ENCODE measurements at places on chromosomes 6 and 20. TPM values are rescaled to one million over a fixed set of nuclear protein-coding genes. Genes with fewer than 3 reads are reported as not detected.
A peak's percentile ranks its signal among the peaks of the same experiment; 100 is the strongest.

- DNase-seq: no peak
Observed at GRCh38 chr6:40871424-40871823, 167.6 kb downstream of the UNC5CL start.

DNA sequence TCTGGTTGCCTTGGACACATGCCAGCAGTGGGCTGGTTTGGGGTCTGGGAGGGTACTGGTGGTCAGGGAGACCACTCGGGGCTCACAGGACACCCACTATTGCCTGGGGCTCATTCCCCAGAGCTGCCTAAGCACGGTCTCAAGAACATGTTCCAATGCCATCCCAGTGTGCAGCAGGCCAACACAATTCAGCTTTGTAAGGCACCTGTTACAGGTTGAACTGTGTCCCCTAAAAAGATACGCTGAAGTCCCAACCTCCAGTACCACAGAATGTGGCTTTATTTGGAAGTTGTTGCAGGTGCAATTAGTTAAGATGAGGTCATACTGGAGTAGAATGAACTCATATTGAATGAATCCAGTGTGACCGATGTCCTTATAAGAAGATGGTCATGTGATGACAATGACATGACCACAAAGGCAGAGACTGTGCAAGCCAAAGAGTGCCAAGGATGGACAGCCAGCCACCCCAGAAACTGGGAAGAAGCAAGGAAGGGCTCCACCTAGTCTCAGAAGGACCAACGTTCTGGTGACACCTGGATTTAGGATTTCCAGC lies 13.5 kb upstream of the MAS1 start:
- no peak for DNase-seq

DNA sequence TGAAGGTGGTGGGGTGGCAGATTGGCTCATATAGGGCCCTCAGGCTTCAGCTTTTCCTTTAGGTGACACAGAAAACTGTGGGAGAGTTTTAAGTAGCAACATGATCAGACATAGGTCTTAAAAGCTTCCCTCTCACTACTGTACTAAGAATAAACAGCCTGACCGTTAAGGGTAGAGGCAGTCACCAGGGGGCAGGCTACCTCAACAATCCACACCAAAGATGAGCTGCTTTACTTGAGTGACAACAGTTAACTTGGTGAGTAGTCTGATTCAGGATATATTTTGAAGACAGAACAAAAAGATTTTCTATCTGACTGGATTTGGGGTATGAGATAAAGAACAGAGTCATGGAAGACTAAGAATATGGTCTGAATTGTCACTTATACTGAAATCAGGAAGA lies 193.1 kb upstream of the SHLD1 start:
- DNase-seq: peak; percentile 22

DNA sequence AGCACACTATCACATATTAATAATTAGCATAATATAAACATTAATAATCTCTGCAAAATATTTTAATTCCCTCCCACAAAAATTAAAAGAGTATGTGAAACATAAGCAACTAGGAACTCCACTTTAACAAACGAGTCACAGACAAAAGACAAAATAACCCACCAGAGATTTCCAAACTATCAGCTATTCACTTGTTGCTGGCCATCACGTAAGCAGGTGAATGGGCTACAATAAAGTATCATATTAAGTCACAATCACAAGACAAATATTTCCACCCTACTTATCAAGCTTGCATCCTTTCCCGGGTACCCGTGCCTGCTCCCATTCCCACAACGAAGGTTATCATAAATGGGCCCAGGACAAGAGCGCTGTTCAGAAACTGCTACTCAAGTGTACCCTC lies 2.5 kb downstream of the HDAC2 start:
- DNase-seq: no peak

DNA sequence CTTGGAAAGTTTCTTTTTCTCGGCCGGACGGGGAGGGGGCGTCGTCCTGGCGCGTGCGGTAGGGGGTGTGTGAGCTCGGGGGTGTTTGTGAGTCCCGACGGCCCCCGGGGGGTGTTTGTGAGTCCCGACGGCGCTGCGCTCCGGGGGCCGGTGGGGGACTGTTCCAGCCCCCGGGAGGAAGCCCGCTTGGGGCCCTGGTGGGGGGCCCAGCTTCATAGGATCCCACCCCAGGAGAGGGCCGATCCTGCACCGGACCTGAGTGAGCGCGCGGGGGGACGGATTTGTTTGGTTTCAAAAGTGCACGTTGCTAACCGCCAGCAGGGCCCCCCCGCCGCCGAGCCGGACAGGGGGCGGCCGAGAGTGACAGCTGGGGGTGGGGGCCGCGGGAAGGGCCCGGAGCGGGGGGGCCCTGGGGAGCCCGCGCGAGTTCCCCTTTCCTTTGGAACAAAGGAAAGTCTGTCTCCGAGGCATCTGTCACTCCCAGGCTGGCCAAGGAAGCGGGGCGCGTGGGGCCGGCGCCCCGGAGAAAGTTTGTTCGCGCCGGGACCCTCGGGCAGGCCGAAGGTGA lies 485 bp downstream of the TGIF2 start:
- peak; percentile 34 for DNase-seq

DNA sequence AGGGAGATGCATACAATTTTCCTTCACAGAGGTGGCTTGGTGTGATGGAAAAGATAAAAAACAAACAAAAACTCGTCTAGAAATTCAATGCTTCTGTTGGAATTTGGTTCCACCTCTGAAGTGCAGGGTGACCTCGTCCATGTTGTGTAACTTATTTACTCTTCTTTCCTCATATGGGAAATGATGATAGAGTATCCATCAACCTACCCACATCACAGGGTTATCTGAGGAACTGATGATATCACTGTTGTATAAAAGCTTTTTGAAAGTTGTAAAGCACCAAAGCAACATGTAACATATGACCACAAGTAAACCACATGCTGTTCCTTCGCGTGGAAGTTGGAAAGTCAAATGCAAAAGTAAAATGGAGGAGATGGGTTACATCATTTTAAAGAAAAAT lies 212.0 kb upstream of the SGK1 start:
- no peak for DNase-seq

DNA sequence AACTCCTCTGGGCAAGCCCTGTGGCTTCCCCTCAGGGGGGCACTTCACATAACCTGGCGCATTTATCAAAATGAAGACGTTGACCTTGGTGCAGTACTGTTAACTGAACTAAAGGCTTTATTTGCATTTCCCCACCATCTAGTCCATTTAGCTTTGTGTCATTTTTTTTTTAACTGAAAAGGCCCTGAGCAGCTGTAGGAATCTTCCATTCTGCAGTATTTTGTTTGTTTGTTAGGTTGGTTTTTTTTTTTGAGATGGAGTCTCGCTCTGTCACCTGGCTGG lies 10.7 kb downstream of the TMEM181 start:
- DNase-seq: no peak

DNA sequence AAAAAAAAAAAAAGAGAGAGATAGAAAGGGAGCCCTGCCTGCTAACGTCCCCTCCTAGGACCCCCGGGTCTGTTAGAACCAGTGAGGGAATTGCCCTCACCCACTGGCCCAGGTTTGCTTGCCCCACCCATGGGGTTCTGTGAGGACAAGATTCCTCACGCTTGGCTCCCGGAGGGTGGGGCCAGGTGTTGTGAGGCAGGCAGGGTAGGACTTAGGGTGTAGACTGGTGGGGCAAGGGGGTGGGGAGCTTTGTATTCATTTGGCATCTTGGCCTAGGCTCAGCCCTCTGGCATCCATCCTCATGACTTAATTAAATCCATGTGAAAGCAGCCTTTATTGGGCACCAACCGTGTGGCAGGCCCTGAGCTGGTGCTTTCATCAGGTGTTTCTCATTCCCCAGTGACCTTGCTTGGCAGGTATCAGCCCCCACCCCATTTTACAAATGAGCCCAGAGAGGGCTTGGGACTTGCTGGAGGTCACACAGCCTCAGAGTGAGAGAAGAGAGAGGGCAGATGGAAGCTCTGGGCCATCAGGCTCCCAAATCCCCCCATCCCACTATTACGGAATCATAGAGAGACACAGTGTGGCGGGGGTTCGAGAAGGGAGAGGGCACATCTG lies 19.0 kb downstream of the RAB44 start:
- DNase-seq: no peak

DNA sequence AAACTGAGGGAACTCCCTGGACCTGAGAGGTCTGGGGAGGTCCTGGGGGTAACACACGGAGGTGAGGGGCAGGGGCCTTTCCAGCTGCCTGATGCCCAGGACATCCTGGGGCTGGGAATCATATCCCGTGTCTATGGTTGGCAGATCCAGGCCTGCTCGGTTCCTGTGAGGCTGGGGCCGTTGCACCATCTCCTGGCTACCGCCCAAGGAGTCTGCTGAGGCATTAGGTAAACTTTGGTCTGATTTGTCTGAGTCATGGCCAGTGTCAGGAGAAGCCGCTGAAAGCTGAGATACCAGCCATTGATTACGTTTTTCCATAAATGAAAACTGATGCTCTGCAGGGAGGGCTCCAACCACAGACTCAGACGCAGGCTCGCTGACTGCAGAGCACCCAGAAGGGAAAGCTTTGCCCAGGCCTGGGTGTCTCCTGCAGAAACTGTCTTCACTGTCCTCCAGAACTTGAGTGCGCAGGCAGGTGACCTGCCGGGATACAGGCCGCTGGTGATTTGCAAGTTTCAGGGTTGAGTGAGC lies 14.2 kb downstream of the TRAF3IP2 start:
- no peak for DNase-seq

- DNase-seq: peak; percentile 43
Observed at GRCh38 chr6:30357678-30358540, 13.0 kb downstream of the RPP21 start.

GRCh38 chr6:139256087-139256486 lies 35.7 kb downstream of the TXLNB start:
- DNase-seq: no peak

DNA sequence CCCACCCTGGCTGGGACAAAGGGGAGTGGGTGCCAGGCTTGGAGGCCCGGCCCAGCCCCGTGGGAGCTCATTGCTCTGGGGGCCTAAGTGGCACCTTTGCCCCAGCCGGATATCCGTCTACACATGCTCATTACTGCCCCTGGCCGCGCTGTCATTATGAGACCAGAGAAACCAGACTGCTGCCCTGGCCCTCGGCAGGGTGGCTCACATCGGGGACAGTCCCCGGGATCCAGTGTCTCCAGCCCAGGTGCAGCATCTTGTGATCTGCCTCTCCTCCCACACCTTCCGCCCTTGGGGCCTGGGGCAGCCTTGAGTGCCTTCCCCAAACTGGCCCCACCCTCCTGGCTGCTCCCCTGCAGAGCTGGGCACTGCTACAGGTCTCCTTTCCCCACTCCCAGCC lies 4.9 kb downstream of the SRMS start:
- no peak for DNase-seq

DNA sequence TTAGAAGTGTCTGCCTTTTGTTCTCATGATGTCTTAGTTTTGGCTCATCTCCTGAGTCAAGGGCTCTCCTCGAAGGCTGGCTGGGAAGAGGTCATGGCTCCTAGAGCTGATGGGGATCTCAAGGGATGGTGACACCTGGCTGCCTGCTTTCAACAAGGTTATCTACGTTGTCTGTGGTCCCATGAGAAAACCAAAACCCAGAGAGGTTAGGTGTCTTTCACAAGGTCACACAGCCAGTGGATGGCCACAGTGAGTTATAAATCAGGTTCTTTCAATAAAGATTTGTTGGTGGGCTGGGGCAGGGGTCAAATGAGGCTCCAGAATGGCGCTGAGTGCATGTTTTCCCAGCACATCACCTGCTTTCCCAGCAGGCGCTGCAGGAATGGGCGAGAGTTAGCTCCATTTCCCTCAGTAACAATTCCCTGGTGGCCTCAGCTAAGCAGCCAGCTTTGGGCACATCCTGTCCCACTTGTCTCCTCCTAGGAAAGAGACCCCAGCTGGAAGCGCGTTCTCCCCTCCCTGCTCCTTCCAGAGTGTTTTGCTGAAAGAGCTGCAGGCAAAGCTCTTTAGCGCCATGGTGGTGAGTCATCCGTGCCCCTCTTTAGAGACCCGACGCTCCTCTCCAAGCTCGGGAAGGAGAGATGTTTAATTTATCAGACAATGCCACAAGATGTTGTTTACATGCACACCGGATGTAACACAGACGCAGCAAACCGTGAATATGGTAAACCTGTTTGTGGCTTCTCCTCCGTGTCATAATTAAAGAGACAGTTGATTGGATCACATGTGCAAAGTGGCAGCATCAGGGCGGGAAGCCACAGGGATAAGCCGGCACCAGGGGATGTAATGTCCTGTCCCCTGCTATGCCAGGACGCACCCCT lies 109.7 kb downstream of the LRFN2 start:
- no peak for DNase-seq

- DNase-seq: no peak
Observed at GRCh38 chr20:20210327-20210726, 157.6 kb upstream of the INSM1 start.

DNA sequence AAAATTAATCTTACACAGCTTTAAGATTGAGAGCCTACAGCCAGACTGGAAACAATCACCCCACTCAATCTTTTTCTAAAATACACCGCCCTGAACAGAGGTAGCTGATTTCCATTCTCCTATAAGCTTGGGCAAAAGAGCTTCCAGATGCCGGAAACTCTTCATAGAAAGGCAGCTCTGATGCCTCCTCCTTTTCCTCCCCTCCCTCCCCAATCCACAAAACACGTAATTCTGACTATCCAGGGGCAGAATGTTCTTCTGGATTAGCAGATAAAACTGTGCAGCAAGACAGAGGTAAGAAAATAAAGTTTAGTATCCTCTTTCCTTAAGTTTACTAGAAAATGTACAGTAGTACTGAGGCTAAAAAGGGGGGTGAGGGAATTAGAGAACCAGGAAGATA lies 15.8 kb downstream of the ADNP start:
- no peak for DNase-seq

DNA sequence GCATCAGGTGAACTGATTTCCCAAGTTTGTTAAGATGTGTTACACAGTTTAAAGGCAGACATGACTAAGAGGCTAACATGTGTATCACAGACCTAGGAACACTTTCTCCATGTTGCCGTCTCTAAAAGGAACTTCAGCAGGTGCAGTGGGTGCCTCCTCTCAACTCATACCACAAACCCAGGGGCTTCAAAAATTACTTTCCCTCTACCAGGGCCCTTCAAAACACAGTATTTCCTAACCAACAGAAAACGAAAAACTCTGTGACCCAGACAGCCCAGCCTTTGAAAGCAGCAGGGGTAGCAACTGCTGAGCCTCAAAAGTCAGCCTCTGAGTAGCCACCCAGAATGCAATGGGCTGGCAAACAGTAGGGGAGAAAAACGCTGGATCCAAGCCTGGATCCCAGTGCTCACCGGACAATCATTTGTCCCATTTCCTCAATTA lies 28.5 kb downstream of the B4GALT5 start:
- DNase-seq: no peak

GRCh38 chr20:59123011-59123677 lies 40.5 kb upstream of the ZNF831 start:
- peak; percentile 55 for DNase-seq

GRCh38 chr6:27617700-27618689 lies 145.1 kb upstream of the ZNF184 start:
- no peak for DNase-seq

DNA sequence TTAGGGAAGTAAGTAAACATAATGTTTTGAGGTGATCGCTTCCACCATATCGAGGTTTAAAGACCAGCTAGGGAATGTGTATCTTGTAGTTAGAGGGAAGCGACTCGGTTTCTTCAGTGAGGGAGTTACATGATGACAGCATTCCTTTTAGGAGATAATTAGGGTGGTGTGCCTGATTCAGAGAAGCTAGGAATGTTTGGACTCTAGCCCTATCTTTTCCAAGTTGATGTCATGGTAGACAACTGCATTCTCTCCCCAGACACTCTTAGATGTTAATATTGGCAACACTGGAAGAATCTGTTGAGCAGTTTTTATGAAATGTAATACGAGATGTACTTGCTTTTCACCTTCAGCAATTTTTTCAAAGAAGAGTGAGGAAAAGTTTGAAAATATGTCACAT lies 12.9 kb upstream of the HIVEP1 start:
- no peak for DNase-seq

The KIAA0408 gene
- 2.3 TPM for total RNA-seq

The NKAIN4 gene
- not detected for total RNA-seq

The GUCA1A gene
- 0.14 TPM for total RNA-seq

The SSTR4 gene
- total RNA-seq: not detected

The PTPN1 gene
- total RNA-seq: 53.0 TPM

The ME1 gene
- not detected for total RNA-seq

The LTB gene
- 273 TPM for total RNA-seq

Measured in activated naive CD8-positive, alpha-beta T cell treated with anti-CD3 and anti-CD28 coated beads for 36 hours (primary cell).